Posterior vena cava (tissue), 2 donors: ENCODE measurements at places on chromosomes 11 and 22. TPM values are rescaled to one million over a fixed set of nuclear protein-coding genes. Genes with fewer than 3 reads are reported as not detected.
A peak's percentile ranks its signal among the peaks of the same experiment; 100 is the strongest.

DNA sequence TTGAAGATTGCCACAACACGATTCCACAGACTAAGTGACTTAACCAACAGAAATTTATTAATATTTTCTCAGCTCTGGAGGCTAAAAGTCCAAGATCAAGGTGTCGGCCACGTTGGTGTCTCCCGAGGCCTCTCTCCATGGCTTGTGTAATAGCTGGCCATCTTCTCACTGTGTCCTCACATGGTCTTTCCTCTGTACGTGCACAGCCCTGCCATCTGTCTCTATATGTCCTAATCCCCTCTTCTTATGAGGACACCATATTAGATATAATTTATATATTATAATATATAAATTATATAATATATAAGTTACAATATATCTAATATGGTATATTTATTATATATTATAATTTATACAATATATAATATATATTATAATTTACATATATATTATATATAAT is 25.1 kb upstream of the SCGB1A1 start:
- peak; percentile 11 for DNase-seq

DNA sequence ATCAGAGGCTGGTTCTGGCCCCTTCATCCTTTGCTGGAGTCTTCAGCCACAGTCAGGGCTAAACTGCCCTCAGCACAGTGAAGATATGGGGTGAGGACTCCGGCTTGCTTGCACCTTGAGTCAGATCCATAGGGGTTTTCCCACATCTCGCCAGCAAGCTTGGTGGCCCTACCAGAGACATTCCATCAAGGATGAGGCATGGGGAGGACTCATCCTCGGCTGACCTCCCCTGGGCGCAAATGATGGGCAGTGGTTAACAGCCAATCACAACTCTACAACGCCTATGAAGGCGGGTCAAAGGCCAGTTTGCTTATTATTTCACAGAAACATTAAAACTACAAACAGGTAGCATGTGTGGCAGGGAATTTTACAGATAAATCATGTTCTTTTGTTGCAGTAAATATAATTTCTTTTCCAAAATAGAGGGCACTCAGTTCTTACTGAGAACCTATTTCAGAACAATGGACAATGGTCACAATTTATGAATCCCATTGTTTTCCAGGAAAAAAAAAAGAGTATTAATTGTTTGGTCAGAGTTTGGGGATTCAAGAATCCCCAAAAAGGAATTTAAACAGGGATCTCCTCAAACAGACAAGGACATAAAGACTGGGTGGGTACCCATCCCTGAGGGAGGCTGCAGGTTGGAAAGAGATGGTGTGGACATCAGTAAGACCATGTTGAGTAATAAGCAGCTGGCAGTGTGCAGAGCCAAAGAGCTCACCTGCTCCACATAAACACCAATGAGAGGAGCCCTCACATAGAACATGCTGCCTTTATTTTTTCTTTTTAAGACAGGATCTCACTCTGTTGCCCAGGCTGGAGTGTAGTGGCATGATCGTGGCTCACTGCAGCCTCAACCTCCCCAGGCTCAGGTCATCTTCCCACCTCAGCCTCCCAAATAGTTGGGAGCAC is 14.8 kb downstream of the PLAAT3 start:
- peak; percentile 32 for DNase-seq

DNA sequence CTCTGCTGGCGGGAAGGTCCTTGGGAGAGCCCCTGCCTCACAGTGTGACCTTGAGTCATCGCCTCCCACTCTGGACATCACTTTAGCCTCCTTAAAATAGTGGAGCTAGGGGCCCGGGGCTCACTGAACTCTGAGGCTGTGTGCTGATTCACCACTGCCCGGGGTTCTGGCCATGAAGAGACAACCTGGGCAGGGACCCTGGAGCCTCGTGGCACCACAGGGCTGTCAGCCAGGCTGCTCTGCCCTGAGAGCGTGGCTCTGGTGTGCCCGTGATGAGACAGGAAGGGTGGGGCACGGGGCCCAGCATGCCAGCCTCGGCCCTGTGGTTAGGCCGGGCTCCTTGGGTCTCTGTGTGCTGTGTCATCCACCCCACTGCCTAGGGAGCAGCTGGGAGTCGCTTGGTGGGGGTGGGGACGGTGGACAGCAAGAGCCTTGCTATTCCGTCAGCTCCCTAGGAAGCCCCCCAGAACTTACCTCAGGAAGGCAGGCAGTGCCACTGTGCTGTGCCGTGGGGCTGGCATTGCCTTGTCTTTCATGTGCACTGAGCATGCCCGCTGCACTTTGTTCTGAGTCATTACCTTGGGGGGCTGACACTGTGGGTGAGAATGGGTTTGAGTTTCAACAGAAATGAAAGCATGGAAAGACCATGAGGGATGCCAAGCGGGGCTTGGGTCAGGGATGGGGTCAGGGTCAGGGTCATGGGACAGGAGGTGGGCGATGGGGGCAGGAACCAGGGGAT is 31.7 kb downstream of the TPCN2 start:
- no peak for DNase-seq

DNA sequence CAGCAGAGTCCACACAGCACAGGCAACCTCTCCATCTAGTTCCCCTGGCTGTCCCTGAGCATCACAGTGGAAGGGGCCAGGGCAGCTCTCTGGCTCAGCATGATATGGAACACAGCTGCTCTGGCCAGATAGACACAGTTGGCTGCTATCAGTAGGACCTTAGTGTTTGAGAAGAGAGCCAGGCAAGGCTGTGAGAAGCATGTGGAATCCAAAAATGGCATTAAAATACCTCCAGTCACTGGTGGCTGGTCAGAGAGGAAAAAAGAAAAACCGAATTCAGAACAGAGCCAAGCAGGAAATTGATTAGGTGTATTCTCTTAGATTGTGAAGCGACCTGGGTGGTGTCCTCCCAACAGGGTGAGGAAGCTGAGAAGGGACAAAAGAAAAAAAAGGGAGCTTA is 27.9 kb downstream of the SERPINH1 start:
- DNase-seq, result no peak

GRCh38 chr11:8331767-8332166 is 68.1 kb upstream of the LMO1 start:
- no peak for DNase-seq

DNA sequence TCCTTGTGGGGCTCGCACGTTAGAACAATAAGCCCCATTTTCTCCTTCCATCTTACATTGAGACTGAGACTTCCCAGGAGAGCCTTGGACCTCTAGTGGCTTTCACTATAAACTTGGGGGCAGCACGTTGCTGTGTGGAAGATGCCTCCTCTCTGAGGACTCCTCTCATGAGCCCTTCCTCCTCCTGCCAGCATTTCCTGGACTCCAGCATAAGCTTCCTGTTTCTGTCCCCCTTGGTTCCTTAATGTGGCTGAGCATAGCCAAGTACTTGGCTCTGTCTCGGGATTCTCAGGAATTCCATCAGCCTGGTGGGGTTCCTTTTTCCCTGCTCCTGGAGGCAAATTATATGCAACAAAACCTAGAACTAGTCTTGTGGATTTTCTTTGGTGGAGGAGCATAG is 38.8 kb upstream of the UBASH3B start:
- no peak for DNase-seq

DNA sequence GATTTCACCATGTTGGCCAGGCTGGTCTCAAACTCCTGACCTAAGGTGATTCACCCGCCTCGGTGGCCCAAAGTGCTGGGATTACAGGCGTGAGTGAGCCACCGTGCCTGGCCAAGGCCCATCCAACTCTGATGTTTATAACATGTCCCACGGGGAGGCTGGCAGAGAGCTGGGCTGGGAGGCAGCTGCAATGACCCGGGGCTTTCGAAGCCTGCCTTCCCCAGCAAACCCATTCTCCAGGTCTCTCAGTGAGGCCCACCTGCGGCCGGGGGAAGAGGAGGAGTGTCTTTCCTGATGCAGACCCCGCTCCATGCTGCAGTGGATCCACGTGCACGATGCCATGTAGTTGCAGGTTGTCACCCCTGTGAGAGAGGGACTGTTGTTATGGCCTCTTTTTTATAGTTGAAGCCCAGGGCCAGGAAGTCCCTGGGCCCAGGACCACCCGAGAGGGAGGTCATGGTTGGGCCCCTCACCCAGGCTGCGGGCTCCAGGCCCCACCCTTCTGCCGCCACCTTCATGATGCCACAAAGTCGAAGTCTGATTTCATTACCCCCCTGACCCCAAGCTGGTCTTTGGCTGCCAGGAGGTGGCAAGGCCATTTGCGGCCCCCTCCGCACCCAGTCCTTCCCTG is 38.3 kb downstream of the KCNJ4 start:
- DNase-seq, result peak; percentile 61

- no peak for DNase-seq
Observed at GRCh38 chr11:47187723-47188122, 1.5 kb upstream of the PACSIN3 start.

DNA sequence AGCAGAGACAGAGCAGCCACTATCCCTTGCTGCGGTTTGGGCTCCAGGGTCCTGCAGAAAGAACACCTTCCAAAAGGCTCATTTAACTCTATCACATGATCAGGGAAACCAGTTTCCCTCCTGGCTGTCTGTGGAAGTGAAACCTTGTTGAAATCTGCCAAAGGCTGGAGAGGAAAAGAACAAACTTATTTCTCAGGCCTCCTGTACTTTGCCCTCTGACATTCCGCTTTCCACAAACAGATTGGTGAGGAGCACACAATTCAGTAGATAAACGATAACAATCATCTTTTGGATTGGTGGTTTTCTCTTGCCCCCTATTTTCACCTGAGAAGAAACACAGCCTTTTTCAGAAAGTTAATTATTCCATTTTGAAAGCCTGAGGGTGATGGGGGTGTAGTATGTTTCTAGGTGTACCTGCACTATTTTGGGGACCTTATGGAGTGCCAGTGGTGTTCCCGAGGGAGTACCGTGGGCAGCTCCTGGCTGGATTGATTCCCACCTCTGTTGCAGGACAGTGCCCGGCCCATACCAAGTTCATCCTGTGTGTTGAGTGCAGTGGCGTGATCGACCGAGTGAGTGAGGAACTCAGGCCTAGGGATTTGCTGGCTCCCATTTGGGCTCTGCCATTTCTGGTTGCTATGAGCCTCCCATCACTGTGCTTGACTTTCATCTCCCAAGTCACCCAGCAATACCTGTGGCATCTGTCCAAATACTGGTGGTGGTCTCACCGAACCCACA is 102.0 kb downstream of the TBC1D22A start:
- no peak for DNase-seq

GRCh38 chr22:28718044-28718443 is 23.6 kb downstream of the CHEK2 start:
- no peak for DNase-seq

GRCh38 chr22:16844529-16844928 is 19.3 kb upstream of the XKR3 start:
- no peak for DNase-seq

GRCh38 chr22:25911243-25911972 is 169.4 kb downstream of the MYO18B start:
- no peak for DNase-seq

DNA sequence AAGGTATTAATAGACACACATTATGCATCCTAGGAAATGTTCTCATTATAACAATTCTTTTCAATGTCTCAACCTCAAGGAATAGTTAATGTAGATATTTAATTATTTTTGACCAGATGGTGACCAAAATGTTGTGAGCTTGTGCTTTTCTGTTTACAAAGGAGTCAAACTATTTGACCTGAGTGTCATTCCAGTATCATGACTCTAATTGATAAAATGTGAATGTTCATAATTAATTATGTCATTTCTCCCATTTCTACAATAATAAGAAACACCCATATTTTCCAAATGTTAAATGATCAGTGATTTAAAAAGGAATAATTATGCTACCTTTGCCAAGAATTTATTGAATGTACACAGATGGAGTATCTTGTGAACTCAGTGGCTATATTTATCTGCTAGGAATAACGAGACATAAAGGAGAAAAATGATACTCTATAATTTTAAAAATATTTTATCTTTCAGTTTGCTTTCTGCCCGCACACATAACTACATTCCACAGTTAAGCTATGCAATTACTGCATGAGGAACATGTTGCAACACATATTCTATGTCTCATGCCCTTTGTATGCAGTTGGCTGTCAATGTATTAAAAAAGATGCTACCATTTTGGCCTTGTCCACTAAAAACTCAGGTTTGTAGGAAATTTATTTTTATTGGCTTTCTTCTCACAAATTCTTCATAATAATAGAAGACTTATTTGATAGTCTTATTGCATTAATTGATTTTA is 376.7 kb upstream of the CCDC179 start:
- DNase-seq, result no peak

SLC22A12 gene
- total RNA-seq, result not detected

SART1 gene
- total RNA-seq, result 46.2 TPM

NOX4 gene
- 29.6 TPM for total RNA-seq

OR11H1 gene
- not detected for total RNA-seq

HMOX1 gene
- 14.4 TPM for total RNA-seq

RAG1 gene
- total RNA-seq, result 0.28 TPM

MAFF gene
- 72.7 TPM for total RNA-seq

RTN4R gene
- total RNA-seq, result 0.19 TPM

BIK gene
- total RNA-seq, result not detected
